8988T (cell line): ENCODE measurements at places on chromosomes 3 and 15.

DNA sequence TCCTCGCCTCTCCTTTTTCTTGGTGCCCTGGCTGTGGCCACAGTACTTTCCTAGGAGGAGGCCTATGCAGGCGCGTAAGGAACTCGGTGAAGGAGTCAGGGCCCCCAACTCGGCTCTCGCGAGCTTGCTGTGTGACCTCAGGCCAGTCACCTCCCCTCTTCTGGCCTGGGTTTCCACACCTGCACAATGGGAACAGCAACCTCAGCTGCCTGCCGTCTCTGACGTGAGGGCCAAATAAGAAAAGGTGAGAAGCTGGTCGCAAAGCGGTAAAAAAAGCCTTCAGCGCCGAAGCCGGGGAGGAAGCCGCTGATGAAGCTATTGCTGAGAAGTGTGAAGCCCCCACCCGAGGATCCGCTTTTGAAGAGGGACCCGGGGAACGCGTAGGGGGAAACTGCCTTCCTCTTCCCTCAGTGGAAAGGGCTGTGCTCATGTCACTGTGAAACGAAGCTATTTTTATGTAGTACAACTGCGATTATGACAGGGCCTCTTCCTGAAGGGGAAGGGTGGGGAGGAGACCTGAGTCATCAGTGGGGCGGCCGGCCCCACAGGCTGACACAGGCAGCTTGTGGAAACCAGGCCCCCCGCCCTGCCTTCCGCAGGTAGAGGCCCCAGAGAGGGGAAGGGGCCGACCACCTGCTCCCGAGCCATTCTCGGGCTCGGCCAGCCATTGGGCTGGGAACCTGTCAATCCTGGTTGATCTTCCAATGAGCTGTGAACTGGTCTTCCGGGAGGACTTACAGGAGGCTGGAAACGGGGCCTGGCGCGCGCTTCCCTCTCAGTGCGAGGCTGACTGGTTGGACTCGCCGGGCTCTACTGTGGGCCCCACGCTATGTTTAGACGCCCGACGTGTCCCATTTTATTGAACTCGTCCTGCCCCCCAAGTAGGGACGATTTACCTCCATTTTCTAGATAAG lies 18.0 kb upstream of the ANKDD1A start:
- no peak for DNase-seq

GRCh38 chr3:106337116-106337515 lies 468.3 kb upstream of the CBLB start:
- no peak for DNase-seq

GRCh38 chr3:72013084-72013483 lies 228.1 kb upstream of the PROK2 start:
- DNase-seq = no peak

DNA sequence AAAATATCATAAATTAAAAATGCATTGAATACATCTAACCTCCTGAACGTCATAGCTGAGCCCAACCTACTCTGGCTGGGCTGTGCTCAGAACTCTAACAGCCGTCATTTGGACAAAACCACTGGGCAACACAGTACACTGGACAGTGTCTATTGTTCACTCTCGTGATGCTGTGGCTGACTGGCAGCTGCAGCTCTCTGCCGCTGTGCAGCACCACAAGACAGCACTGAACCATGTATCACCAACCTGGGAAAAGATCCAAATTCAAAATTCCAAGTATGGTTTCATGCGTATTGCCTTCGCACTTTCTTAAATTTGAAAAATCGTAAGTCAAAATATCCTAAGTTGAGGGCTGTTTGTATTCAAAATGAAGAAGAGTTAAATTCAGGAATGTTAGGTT lies 145.1 kb upstream of the CNTN4 start:
- DNase-seq = no peak

GRCh38 chr3:57972531-57973111 lies 35.6 kb upstream of the FLNB start:
- DNase-seq = no peak

DNA sequence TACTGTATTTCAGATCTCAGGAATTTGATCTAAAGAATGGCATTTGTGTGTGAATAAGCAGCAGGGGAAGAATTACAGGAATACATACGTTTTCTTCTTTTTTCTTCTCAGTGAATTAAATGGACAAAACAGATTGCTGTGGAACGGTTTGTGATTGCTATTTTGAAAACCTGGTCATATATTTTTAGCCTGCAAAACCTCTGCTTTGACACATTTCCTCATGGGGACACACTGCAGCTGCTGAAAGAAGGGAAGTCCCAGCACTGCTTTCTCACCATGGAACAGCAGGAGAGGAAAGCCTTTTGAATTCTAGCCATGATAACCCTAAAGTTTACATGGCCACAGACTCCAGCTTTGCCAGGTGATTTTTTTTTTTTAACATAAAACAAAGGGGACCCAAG lies 315.0 kb downstream of the OXSM start:
- no peak for DNase-seq

DNA sequence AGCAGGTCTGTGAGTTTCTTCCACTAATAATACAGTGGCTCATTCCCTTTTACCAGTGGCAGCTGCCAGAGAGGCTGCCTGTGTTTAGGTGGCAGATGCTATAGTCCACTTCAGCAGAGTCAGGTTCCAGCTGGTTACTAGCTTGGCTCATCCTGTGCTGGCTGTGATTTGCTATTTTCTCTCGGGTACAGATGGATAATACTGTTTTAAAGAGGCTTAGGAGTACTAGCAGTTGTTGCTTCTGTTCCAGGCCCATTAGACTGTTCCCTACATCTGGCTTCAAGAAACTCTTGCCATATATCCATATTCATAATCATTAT lies 41.0 kb downstream of the ZNF609 start:
- DNase-seq = no peak

- DNase-seq = no peak
Observed at GRCh38 chr3:66453651-66454463, 47.0 kb downstream of the LRIG1 start.

GRCh38 chr3:151203051-151203420 lies at the start of gene GPR171:
TSS of gene GPR171 (minus strand) at chr3:151203216. CDS start at chr3:151199386, 3,830 bp downstream.
- DNase-seq = no peak

- no peak for DNase-seq
Observed at GRCh38 chr3:13474776-13475303, 5.3 kb upstream of the HDAC11 start.

DNA sequence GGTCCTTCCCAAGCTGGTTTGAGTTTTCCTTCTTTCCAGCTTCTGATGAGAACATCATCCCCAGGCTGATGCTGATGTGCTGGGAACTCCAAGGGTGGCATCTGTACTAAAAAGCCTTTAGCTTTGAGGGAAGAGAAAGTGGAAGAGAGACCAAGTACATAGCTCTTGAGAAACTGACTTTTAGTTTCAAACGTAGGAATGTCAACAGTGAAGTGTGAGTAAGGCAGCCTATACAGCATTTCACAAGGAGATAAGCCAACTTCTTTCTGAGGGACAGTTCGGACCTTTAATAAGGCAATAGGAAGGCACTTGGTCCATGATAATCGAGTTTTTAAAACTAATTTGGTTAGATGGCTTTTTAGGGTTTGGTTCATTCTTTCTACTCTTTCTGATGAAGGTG lies 53.7 kb downstream of the DLG1 start:
- DNase-seq = no peak
